ENCODE measurements at places on chromosomes 4 and X.

DNA sequence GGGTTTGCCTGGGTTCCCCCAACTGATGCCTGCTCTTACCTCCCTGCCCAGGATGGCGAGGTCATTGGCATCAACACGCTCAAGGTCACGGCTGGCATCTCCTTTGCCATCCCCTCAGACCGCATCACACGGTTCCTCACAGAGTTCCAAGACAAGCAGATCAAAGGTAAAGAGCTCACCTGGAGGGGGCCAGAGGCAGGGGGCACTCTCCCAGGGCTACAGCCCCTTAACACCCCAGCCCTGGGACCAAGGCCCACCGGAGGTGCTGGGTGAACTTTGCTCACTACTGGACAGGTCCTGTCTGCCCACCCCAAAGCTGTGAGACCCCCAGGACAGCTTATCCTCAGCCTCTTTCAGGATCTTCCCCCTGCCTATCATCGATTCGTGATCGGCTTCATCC, 24.5 kb downstream of the HTRA3 start:
- DNase-seq: no peak

DNA sequence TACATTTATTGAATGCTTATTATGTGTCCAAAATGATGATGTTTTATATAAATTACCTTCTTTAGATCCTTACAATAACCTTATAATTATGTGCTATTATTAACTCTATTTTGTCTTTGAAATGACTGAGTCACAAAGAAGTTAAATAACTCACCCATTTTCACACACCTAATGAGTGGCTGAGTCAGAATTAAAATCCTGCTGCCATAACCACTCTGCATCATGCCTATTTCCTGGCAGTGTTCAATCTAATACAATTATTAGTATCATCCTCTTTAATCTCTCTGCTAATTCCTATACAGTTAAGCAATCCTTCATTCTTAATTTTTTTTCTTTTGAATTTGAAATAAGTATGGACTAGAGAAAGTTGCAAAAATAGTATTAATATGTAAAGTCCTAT, 342.9 kb downstream of the CFAP299 start:
- no peak for DNase-seq

GRCh38 chrX:66162331-66162822, 1.7 kb upstream of the HEPH start:
- DNase-seq: no peak

DNA sequence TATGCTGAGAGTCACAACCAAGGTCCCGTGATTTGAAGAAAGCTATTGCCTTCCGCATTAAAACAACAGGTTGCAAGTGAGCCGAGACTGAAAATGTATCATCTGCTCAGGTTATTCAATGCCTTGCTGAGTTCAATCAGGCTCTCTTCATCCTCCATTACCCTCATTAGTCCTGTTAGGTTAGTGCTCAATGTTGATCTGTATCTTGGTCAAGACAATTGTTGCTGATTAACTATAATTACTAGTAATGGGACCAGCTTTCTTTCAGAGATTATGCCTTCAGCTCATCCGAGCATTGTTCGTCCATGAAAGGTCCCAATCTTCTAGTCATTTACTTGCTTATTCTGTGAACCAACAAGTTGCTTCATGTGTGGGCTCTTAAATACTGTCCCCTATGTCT, 534.6 kb upstream of the FAM241A start:
- no peak for DNase-seq

DNA sequence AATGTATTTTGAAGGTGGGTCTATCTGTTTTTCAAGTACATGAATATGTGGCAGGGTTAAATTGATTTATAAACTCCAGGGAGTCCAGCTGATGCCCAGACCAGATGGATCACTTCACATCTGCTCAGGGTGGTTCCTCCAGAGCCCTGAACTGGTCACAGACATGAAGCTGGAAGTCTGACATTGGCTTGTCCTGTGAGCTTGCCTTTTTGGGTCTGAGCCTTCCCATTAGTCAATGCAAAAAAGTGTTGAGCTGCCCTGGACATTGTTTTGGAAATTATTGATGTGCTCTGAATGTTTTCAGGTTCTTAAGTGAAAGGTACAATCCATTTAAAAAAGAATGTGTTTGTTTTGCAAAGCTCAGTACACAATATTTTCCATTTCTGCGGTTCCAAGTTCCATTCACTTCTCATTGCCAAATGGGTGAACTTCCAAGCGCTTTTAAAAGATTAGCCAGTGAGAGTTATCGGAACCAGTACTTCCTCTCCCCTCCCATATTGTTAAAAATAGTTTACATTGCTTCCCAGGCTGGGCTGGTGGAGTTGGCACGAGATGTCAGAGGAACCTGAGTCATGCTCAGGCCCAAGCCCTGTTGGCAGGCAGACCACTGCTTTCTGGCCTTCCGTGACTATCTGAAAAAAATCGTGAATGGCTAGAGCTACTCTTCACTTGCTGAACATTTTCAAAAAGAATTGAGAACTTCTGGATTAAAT, 52.1 kb downstream of the PDGFRA start:
- peak; percentile 89 for DNase-seq

GRCh38 chrX:96098471-96098870, 586.2 kb upstream of the DIAPH2 start:
- no peak for DNase-seq

DNA sequence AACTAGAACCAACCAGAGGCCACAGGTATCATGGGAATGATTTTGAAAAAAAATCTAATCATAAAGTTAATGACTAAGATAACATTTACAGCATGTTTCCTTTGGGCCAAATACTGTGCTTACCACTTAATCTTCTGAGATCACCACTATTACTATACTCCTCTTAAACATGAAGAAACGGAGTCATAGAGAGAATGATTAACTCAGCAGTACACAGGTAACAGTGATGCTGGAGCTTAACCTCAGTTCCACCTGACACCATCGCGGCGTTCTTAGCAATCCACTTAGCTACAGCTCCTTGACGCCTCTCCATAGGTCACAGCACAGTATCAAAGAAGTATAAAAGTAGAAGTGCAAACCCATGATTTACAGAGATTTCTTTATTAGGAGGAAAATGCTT, 592.6 kb upstream of the SLIT2 start:
- DNase-seq: no peak

DNA sequence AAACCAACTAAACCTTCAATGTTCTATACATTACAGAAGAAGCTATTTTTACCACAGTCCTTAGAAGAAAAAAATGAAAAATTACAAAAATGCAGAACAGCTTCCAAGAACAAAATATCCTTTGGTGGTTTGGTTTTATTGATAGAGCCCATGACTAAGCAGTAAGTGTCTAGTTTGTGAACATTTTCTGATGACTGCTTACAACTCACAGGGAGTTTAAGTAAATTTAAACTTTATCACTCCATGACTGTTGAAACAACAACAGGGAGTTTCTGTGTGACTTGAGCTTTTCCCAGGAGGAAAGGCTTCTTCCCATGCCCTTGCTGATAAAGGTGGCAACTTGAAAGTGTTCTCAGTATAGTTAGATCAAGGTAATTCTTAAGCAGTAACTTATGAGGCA, 2.9 kb downstream of the PF4 start:
- peak; percentile 46 for DNase-seq

DNA sequence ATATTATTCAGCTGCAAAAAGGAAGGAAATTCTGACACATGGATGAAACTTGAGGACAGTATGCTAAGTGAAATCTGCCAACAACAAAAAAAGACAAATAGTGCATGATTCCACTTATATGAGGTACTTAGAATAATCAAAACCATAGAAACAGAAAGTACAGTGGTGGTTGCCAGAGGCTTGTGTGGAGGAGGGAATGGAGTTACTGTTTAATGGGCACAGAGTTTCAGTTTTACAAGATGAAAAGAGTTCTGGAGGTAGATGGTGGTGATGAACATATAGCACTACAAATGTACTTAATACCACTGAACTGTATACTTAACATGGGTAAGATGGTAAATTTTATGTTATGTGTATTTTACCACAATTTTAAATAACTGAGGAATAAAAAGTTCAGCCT, 212.0 kb upstream of the KLF3 start:
- no peak for DNase-seq

DNA sequence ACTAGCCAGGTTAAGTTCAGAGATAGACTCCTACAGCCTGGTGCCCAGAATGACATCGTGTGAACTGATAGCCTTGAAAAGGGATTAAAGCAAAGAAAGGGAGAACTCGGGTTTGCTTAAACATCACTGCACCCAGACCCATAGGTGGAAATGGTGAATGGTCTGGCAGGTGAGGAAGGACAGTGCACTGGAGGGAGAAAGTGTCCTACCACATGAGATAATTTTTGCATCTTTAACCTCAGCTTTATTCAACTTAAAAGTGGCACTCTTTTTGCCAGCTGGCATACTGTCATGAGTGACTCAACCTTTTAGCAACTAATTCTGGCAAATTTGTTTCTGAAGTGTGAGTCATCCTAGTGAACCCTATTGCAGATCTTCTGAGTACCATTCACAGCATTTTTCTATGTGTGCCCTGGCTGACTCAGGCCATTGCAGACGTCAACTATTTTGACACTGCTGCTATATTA, 53.0 kb upstream of the DAPP1 start:
- DNase-seq: peak; percentile 71

DNA sequence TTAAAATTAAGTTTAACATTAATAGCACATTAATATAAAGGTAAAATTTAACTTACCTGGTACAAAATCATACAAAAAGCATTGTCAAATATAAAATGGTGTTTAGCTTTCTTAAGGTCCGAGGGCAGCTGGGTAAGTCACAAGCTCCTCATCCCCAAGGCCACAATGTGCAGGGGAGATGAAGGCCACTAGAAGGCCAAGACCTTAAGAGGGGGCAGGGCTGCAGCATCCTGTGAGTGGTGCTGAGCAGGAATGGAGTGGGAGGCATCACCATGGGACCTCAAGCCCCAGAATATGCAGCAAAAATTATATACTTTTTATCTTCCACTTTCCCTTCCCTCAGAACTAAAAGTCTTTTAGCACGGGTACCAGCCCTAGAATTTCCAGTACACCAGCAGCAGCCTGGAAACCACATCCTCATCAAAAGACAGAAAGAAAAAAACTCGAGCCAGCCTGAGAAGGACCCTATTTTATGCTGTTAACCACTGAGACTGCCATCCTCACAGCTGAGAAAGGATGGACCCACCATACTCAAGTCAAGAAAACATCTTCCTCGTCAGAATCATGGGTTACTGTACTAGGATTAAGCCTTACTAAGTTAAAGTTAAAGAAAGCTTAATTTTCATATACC, 13.0 kb upstream of the RHOXF2 start:
- no peak for DNase-seq

GRCh38 chr4:8459867-8460445, 19.4 kb downstream of the TRMT44 start:
- DNase-seq: no peak

DNA sequence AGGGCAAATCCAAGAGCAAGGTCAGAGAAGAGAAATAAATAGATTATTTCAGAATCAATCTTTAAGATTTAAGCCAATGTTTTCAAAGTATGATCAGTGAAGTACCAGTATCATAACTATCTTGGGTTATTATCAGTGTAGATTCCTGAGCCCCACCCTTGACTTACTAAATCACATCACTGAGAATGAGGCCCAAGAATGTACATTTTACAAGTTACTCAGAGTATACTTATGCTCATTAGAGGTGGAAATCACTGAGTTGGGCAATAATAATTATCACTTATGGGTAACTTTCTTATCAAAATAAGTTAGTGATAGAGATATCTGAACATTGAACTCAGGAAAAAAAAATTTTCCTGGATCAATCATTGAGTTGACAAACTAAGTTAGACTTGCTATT, 121.6 kb upstream of the NOCT start:
- DNase-seq: no peak

DNA sequence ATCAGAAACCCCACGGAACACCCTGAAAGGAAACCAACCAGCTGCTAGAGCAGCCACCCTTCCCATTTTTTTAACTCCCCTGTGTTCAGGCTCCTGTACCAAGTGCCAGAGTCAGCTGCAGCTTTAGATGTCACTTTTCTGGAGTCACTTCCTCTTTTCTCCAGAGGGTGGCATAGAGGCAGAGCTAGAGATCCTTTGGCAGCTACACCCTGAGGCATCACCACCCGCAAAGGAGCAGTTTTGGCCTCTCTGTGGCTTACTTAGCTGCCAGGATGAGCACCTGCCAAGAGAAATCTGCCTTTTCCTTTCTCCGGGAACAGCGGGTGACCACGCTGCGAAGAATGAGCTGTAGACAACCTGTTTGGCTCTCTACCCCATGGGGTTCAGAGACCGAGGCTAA, 58.0 kb upstream of the CHRDL1 start:
- peak; percentile 18 for DNase-seq

- no peak for DNase-seq
These were observed 28.2 kb downstream of the UVSSA start for GRCh38 chr4:1375051-1375721.

DNA sequence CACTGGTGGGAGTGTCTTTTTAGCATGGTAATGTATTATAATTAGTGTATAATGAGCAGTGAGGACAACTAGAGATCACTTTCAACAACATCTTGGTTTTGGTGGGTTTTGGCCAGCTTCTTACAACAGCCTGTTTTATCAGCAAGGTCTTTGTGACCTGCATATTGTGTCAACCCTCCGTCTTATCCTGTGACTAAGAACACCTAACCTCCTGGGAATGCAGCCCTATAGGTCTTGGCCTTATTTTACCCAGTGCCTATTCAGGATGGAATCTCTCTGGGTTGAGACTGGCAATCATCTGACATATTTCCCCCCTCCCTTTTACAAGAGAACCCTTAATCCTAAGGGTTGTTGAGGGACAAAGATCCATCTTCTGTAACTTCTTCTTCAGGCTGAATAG, 21.9 kb upstream of the ADH4 start:
- no peak for DNase-seq

DNA sequence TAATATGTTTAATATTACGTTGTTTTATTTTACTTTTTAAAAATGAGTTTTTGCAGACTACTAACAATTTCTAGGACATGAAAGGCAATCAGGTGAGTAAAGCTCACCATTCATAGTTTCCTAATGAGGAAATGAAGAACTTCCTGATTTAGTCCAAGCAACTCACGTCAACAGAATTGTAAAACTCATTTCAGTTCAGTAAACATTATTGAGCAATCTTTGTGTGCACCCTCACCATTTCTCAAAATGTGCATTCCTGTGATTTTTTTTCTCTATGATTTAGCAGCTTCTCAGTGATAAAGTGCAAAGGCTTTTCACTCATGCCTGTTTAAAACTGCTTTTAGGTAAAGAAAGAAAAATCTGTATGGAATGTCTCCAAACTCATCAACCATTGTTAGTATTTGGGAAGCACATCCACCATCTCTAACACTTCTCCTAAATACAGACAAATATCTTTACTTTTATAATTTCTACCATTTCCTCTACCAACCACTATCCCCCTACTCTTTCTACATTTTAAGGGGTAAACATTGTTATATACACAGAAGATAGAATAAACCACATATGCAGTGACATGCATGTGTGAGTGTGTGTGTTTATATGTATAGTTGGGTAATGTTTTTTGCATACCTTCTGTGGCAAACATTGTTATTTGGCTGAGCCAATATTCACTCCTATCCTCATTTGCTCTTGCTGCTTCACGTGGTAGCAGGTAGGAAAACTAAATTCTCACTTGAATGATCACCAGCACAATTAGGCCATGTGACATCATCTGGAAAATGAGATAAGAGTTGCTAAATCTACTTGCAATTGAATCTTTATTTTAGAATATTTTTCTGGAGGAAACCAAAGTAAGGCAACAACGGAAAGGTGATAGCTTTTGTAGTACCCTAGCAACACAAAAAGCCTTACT, 54.7 kb upstream of the PRDM8 start:
- no peak for DNase-seq

- DNase-seq: no peak
These were observed 372.2 kb downstream of the TRIML1 start for GRCh38 chr4:188511431-188511830.

All from AG08396 (cell line).